NCI-H446 treated with DMSO at 0.1 percent for 48 hours (cell line): ENCODE measurements at places on chromosomes 6 and 20.

- DNase-seq, result no peak
Measured at GRCh38 chr6:85669735-85670194, 27.1 kb upstream of the SYNCRIP start.

GRCh38 chr6:101605874-101606273 is 212.4 kb downstream of the GRIK2 start:
- DNase-seq, result no peak

GRCh38 chr20:46353500-46354206 is 45.4 kb upstream of the CDH22 start:
- DNase-seq, result no peak

DNA sequence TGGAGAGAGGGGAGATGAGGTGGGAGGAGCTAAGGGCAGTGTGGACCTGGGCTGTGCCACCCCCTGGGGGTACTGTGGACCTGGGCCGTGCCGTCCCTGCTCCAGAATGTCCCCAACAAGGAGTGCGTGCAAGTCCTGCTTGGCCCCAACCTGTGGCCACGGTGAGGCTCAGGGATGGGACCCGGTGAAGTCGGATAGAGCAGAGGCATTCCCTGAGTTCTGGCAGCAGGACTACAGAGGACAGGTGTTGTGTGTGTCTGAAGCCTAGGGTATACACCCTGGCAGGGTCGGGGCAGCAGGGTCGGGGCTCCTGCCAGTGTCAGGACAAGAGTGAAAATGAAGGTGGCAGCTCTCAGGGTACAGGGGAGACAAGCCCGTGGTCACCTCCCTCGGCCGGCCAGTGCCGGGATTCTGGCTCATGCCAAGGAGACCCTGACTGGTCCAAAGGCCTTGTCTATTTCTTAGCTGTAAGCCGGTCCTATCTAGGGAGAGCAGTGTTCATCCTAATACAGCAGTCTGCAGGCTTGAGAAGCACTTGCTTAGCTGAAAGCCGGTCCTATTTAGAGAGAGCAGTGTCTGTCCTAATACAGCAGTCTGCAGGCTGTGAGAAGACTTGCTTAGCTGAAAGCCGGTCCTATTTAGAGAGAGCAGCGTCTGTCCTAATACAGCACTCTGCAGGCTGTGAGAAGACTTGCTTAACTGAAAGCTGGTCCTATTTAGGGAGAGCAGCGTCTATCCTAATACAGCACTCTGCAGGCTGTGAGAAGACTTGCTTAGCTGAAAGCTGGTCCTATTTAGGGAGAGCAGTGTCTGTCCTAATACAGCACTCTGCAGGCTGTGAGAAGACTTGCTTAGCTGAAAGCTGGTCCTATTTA is 95.9 kb downstream of the SMOC2 start:
- no peak for DNase-seq

DNA sequence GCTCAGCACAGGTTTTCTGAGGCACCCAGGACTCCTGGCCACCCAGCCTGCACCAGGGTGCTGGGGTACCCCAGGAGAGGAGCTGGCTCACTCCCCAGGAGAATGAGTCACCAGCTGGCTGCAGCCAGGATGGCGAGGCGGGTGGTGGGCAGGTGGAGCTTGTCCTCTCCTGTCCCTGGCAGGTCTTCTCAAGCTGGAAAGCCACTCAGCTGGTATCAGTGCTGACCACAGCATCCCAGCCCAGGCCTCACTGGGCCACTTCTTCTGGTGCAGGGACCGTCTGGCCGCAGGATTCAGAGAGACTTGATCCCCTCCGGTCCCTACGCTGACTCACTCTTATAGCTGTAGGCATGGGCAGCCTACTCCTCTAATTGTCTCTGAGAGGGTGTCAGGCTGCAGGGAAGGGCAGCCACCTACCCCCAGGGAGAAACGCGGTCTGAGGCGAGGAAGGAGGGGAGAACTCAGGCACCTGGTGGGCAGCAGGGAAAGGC is 22.2 kb downstream of the TFEB start:
- DNase-seq, result peak; percentile 64

- peak; percentile 33 for DNase-seq
Measured at GRCh38 chr6:108165714-108166663, at the start of gene NR2E1. Gene NR2E1, plus strand, starts transcription at chr6:108166022. Its CDS starts 744 bp downstream, at chr6:108166766.

DNA sequence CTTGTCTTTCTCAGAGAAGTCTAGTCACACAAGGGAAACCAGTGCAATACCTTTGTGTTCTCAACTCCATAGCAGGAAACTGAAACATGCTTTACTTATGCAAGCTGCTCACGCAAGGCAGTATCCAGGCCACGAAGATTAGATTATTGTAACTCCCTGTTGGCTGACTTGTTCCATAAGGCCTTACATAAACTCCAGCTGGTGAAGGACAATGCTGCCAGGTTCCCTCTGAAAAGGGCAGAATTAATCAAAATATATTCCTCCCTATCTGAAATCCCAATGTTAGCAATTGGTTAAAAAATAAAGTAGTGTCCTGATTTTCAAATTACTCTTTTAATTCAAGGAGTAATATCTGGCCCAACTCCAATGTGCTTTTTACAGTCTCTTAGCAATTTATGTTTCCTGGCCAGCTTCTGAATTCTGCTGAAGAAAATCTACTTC is 966.6 kb downstream of the HACE1 start:
- DNase-seq, result peak; percentile 62

GRCh38 chr20:40880063-40880728 is 148.4 kb upstream of the TOP1 start:
- DNase-seq, result no peak

DNA sequence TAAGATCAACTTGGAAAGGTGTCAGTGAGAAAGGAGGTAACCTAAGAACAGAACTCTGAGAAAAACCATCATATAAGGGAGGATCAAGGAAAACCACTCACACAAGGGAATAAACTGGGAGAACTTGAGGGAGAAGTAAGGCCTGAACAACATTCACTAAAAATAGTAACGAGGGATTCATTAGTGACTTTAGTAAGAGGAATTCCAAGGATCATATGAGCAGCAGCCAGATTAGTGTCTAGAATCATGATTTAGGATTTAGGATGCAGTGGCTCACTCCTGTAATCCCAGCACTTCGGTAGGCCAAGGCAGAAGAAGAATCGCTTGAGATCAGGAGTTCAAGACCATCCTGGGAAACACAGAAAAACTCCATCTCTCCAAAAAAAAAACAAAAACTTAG is 376.5 kb upstream of the MARCKS start:
- DNase-seq, result no peak

- no peak for DNase-seq
Measured at GRCh38 chr6:44133003-44133931, 5.9 kb downstream of the TMEM63B start.

GRCh38 chr20:58198901-58199355 is 29.5 kb downstream of the ANKRD60 start:
- DNase-seq, result no peak

- no peak for DNase-seq
Measured at GRCh38 chr6:90818163-90818562, 231.3 kb upstream of the MAP3K7 start.

GRCh38 chr6:137304020-137304780 is 85.0 kb upstream of the IFNGR1 start:
- no peak for DNase-seq

- DNase-seq, result no peak
Measured at GRCh38 chr6:36912586-36912985, 26.8 kb downstream of the C6orf89 start.

DNA sequence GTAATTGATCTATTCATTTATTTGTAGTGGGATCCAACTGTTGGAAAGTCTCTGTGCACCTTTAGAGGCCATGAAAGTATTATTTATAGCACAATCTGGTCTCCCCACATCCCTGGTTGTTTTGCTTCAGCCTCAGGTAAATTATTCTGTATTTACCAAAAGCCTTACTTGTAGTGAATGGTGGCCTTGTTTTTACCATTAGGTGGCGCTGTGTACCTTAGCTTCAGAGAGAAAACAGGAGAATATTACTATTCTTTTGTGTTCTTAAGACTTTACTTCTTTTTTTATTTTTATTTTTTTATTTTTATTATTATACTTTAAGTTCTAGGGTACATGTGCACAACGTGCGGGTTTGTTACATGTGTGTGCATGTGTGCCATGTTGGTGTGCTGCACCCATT is 23.7 kb downstream of the PEX7 start:
- DNase-seq, result peak; percentile 18

DNA sequence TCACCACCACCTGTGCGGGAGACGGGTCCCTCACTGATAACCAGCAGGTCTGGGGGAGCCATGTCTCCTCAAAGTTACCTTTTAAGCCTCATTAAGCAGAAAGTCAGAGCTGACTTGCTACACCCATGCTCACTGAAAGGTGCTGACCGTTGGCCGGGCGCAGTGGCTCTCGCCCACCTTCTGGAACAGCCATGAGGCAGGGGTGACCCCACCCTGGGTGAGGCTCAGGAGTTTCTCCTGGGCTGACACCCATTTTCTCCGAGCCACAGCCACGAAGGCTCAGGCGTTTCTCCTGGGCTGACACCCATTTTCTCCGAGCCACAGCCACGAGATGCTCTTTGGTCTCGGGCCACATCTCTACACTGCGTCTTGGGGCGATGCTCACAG is 10.2 kb downstream of the BHLHE23 start:
- DNase-seq, result no peak

DNA sequence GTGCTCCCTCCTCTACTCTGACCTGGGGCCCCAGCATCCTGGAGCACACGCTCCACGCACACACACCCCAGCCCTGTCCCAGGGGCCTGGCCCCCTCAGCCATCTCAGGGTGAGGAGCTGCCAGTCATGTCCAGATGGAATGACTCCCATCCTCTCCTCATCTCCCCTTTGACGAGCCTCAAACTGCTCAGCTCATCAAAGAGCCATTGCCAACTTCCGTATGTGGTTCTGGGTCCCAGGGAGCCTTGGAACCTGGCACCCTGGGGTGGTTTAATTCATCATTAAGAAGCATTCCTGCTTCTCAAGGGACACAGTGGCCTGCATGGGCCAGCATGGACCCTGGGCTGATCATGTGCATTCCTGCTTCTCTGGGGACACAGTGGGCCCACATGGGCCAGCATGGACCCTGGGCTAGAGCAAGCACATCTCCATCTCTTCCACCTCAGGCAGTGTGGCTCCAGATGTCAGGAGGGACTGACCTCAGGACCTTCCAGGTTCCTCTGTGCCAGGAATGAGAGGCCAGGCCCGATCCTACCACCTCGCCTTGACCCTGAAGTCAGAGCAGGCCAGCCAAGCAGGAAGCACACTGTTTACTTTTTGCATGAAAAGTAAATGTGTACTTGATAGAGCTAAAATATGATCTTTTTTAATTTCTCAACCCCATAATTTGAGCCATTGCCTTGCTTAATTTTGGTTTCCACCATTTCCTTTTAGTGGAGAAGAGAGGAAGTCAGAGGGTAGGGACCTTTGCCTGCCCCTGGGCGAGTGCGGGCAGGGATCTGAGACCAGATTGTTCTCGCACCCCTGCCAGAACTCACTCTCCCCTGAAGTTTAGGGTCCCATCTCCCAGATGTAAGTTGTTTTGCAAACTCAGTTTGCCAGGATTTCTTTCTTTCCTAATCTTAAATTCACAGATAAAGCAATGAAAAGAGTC is 26.1 kb downstream of the SPATA2 start:
- no peak for DNase-seq

DNA sequence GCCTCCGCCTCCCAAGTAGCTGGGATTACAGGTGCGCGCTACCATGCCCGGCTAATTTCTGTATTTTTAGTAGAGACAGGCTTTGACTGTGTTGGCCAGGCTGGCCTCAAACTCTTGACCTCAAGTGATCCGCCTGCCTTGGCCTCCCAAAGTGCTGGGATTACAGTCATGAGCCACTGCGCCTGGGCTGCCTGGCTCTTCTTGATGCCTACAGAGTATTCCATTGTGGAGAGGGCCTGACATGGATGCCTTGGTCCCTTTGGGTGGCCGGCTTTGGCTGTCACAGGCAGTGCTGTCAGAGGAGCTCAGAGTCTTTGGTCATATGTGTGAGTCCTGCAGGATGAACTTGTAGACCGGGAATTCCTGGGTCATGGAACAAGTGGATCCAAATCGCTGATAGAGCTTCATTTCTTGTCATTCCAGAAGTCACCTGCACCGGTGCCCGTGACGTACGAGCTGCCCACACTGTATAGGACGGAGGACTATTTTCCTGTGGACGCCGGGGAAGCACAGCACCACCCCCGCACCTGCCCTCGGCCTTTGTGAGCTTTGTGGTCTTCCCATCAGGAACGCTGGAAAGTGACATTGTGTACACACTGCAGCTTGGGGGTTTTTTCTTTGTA is 55.1 kb downstream of the ADNP start:
- DNase-seq, result no peak

GRCh38 chr6:168618546-168619315 is 177.7 kb downstream of the SMOC2 start:
- DNase-seq, result no peak

GRCh38 chr20:48538058-48538825 is 289.6 kb downstream of the PREX1 start:
- no peak for DNase-seq

GRCh38 chr20:32155017-32155981 is 45.8 kb downstream of the TM9SF4 start:
- DNase-seq, result no peak

DNA sequence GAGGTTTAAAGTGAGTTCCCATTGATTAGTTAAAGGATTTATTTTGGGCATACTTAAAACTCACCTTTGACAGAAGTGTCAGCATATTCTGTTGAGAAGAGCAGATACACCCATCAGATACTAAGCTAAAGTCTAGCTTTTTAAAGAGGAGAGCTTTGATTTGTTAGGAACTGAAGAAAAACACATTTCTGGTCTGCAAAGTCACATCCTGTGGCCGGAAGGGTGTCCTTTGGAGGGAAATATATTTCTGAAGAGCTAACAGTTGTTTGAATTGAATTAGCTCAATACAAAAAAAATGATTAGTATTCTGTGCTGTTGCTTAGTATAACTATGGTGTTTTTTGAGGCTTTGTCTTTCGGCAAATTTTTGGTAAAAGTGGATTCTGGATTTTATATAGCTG is 302.7 kb downstream of the RFPL4B start:
- DNase-seq, result no peak

GRCh38 chr6:31729515-31729978 is 448 bp upstream of the DDAH2 start:
- DNase-seq, result no peak

DNA sequence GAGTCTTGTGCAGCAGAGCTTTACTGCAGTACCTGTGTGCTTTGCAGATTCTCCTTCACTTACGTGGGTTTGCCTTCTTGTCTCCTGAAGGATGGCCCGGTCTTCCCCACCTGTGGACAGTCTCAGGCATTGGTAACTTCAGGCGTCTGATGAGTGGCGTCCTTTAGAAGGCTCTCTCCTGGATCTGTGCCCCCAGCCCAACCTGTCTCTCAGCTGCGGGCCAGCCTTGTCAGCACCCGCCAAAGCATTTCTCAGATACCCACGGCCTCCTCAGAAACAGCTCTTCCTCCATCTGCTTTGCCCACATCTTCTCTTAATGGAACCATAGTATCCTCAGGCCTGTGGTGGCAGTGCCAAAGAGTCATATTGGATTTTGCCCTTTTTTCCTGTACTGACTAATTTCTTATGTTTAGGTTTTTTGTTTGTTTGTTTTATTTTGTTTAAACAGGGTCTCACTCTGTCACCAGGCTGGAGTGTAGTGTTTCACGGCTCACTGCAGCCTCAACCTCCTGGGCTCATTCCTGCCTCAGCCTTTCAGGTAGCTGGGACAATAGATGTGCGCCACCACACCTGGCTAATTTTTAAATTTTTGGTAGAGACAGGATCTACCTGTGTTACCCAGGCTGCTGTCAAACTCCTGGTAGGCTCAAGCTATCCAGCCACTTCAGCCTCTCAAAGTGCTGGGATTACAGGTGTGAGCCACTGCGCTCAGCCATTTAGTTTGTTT is 96.6 kb downstream of the ARID1B start:
- DNase-seq, result no peak
